ENCODE measurements at places on chromosomes 3 and 15.

- no peak for DNase-seq
Measured at GRCh38 chr3:32349184-32349583, 42.5 kb upstream of the CMTM7 start.

GRCh38 chr15:41692049-41692448, 31.8 kb downstream of the MGA start:
- no peak for DNase-seq

DNA sequence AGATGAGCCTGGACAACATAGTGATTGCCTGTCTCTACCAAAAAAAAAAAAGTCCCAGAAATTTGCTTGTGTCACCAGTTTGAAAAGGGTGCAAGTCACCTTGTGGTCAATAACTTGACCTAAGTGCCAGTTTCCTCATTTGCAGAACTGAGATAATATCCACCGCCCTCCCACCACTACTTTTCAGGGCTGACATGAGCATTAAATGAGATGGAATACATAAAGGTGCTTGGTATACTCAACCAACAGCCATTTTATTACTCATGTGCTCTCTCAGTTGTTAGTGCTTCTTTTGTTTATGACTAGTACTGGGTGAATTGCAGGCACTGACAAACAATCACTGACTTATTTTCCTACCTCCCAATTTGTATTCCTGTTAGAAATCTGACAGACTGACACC, 340.5 kb upstream of the SATB1 start:
- DNase-seq = no peak

GRCh38 chr3:194582196-194582905, 50.9 kb downstream of the TMEM44 start:
- no peak for DNase-seq

DNA sequence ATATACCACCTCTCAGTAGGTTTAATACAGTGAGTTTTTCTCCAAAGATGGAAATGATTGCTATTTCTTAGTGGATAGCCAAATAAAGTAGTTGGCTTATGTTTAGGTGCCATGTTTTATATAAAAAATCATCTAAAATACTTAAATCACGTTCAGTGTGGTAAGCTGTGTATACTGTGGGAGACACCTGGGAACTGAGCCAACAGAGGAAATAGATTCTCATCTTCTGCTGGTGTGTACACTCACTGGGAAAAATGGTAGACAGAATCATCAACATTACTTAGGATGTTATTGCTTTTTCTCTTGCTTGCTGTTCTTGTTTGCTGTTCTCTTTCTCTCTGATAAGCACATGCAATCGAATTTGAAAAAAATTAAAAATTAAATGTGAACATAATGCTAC, 112.6 kb upstream of the MB21D2 start:
- peak; percentile 62 for DNase-seq

DNA sequence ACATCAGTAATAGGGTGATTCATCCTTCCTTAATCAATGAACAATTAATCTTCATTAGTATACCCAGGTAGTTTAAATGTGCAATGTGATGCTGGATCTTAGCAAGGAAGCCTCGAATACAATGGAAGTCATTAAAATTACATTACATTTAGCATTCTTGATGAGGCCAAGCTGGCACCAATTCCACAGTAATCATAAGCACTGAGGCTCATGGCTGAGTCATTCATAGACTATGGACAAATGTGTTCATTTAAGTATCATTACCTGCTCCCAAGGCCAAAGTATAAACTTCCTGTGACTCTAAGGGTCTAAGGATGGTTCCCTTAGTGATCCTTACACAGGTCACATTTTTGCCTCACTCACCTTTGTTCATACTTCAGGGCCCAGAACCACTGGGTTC, 266.4 kb upstream of the CDIN1 start:
- no peak for DNase-seq

All from cardiac fibroblast (primary cell).